Stimulated activated CD8-positive, alpha-beta memory T cell treated with anti-CD3 and anti-CD28 coated beads, Interleukin-7, amount 100 ng/mL, for 1 hour (primary cell): ENCODE measurements at places on chromosomes 7 and 10.

GRCh38 chr7:44706788-44707557 is 41.7 kb upstream of the ZMIZ2 start:
- DNase-seq = no peak

DNA sequence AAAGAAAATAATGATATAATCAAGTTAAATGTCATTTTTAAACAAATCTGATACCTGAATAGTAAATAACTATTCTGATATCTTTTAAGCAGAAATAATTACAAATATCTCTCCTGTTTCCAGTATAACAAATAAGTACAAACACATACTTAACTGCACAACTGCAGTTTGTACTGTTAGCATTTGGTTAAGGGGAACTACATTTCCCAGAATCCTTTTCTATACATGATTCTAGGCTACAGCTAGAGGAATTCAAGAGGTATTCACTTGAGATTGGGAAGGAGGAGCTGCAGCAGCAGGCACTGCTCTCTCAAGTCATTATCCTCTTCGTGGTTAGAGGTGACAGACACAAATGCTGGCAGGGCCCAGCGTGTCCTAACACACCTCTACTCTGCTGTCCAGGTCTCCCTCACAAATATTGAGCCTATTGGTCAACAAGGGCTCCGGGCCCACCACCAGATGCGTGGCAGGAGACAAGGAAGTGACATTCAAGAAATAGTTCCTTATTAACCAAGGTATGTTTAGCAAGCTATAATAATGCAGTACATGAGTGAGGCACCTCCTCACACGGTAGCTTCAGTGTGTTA is 255.1 kb upstream of the MKLN1 start:
- DNase-seq = no peak

DNA sequence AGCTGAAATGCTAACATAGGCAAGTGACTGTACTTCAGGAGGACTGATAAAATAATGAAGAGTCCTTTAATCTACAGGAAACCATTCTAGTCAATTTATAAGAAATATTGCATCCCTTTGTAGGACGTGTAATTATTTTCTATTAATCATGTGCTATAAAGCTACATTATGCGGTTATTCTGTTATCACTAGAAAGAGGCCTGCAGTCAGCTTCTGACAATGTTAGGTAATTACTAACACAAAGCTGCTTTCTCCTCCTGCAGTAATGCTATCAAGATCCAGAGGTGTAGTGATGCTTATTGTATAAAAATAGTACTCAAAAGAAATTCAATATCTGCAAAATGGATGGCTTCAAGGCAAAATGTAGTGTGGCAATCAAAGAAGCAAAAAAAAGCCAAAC is 191.1 kb downstream of the SKAP2 start:
- DNase-seq = no peak

DNA sequence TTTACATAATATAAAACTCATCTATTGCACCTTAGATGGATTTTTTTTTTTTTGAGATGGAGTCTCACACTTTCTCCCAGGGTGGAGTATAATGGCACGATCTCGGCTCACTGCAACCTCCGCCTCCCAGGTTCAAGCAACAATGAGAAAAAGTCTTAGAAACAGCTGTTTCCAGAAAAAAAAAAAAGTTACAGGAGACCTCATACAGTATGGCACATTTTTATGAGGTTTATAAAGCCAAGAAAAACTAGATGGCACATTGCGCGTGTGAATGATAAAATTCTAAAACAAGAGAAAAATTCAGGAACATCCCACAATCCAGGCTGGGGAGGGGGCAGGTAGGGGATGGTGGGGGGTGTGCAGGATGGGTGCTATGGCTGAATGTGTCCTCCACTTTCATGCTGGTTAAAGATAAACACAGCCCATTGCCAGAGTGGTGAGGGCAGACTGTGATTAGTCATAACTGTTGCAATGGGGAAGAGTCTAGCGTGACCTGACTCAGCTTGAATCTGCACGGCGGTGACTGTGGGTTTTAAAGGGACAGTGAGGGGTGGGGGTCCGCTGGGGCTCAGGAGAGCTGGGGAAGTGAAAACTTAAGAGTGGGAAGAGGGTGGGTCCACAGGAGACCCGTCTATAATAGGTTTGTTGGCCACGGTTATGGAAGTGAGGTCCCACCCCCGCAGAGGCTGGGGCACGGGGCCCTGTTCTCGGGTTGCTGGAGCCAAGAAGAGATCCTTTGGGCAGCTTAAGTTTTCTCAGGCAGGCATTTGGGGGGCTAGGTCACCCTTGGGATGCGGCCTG is 11.9 kb upstream of the LRRC27 start:
- DNase-seq = no peak

DNA sequence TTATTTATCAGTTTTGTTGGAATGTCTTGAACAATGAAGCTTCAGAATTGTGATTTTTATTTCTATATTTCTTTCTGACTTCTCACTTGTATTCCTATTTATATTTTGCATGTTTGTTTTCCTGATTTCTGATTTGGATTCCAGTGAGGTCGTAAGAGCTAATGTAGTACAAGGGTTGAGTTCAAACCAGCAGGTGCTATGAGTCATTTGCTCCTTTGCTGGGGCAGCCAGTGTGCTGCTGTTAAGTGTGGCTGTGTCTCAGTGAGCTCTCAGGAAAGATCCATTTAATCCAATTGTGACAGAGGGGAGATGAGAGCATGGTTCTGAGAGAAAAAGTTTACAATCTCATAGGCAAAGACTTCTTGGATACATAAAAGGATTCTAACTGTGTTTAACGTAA is 48.6 kb downstream of the MCU start:
- DNase-seq = no peak

DNA sequence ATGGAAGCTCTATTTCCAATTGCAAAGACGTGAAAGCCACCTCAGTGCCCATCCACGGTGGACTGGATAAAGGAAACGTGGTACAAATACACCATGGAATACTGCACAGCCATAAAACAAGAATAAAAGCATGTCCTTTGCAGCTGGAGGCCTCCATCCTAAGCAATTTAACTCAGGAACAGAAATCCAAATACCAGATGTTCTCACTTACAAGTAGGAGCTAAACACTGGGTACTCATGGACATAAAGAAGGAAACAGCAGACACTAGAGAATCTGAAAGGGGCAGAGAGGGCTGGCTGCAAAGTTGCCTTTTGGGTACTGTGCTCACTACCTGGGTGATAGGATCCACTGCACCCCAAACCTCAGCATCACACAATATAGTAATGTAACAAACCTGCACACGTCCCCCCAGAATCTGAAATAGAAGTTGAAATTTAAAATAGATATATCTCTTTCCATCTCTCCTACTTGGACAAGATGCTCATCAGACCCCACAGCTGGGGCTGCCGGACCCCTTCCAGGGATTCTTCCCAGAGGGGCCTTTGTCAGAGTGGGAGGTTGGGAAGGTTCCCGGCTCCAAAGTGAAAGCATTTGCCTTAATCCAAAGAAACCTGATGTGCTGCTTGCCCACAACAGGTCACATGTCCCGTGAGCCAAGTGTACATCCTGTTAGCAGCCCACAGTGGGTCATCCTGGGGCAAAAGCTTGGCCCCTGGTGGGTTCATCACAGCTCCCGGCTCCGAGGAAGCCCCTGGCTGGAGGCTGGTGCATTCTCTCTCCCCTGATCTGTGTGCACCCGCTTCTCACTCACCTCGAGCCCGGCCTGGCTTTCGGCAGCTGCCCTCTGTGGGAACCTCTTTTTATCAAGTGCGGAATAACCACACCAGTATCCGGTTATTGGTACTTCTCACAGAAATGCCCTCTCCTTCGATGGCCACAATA is 172.3 kb upstream of the PPP2R2D start:
- no peak for DNase-seq

GRCh38 chr7:22610951-22611757 is 111.2 kb upstream of the STEAP1B start:
- DNase-seq = no peak

GRCh38 chr7:81626008-81626407 is 143.8 kb downstream of the HGF start:
- DNase-seq = no peak

DNA sequence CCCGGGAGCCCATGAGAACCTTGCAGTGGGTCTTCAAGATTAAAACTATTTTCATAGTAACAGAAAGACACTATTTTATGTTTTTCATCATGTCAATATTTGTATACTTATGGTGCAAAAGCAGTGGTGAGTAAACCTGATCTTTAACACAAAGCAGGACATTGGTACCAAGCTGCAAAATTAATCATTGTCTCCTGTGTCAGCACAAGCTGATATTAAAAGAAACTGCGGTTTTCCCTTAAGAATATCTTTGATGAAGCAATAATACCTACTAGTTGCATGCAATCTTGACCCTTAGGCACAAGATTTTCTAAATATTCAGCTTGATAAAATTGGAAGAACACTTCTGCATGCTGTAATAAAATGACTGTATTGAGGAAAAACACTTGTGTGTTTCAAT is 121.7 kb downstream of the MDFIC start:
- DNase-seq = no peak

DNA sequence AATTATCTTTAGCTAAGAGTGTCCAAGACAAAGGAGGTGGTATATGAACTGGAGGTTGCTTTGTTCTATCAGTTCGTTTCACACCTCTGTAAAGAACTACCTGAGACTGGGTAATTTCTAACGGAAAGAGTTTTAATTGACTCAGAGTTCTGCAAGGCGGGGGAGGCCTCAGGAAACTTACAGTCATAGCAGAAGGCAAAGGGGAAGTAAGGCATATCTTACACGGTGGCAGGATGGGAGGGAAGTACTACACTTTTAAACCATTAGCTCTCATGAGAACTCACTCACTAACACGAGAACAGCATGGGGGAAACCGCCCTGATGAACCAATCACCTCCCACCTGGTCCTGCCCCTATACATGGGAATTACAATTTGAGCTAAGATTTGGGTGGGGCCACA is 1202.3 kb upstream of the LRRTM3 start:
- no peak for DNase-seq

DNA sequence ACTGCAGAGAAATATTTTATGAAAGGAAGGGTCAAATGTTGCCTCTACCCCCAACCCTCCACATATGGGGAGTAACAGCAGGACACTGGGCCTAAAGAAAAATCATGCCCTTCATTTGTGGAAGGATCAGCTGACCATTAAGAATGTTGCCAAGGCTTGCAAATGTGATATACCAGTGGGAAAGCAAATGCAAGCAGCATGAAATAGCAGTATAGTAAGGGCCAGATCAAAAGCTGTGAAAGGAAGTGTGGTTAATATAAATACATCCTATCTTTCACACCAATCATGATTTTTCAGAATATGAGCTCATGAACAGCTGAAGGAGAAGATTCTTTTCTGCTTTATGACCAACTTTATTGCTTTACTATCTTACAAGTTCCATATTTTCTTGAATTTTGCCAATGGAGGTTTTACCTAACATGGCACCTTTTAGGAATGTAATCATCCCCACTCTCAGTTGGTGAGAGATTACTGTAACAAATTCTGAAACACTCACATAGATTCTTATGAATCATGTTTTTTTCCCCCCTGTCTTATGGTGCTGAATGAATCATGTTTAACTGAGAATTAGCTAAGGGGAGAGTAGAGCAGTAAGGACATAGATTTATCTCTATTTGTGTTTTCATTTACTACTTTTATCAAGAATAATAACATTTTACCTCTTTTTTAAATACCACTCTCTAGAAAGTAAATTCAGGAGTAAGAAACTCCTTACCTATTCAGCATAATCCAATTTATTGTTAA is 12.1 kb upstream of the ATAD1 start:
- no peak for DNase-seq

GRCh38 chr7:13188236-13188805 is 500.9 kb downstream of the ARL4A start:
- no peak for DNase-seq

DNA sequence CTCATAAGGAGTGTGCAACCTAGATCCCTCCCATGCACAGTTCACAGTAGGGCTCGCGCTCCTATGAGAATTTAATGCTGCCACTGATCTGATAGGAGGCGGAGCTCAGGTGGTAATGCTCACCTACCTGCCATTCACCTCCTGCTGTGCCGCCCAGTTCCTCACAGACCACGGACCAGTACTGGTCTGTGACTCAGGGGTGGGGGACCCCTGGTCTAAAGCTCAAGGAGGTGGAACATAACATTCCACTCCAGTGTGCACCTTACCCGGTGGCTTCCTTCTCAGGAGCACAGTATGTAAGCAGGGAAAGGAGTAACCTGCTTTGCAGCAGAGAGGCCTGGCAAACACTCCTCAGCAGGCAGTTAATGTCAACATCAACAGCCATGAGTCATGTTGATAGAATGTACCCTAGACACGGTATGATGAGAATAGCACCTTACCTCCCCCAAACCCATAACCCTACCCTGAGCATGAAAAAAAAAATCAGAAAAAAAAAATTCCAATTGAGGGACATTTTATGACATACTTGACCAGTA is 273.5 kb downstream of the FGFR2 start:
- DNase-seq = no peak
